Non-pigmented ciliary epithelial cell (primary cell): ENCODE measurements at places on chromosomes 12 and 14.
A peak's percentile ranks its signal among the peaks of the same experiment; 100 is the strongest.

GRCh38 chr14:69133206-69134125 is 19.5 kb downstream of the DCAF5 start:
- peak; percentile 53 for DNase-seq

GRCh38 chr12:76506149-76506548 is 53.4 kb downstream of the OSBPL8 start:
- DNase-seq, result no peak

- no peak for DNase-seq
These were observed 324 bp downstream of the POLE start for GRCh38 chr12:132686825-132687210.

DNA sequence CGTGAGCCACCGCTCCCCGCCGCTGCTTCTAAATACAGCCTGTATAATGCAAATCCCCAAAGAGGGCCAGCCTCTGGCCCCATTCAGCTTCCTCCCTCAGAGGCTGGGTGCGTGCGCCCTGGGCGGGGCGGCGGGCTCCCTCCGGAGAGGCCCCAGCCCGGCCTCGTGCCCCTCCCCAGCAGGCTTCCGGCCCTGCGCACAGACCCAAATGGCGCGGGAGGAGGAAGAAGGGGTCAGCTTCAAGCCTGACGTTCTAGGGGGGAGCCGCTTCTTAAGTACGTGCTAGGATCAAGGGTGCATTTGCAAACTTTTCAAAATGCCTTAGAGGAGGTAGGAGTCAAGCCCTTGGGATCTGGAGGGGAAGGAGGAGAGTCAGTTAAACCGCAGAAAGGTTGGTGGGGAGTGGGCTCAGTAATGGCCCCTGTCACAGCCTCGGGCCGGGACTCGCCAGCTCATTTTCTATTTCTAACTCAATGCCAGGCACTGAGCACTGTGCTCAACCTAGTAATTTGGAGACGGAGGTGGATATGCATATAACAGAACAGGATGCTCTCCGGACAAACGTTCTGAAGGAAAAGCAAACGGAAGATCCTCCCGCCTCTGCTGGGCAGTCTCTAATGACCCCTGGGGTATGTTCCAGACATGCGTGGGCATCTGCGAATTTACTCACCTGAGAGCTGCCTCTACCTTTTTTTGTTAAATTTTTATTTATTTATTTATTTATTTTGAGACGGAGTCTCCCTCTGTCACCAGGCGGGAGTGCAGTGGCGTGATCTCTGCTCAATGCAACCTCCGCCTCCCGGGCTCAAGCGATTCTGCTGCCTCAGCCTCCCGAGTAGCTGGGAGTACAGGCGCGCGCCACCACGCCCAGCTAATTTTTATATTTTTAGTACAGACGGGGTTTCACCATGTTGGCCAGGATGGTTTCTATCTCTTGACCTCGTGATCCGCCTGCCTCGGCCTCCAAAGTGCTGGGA is 32.3 kb downstream of the NINJ2 start:
- DNase-seq, result no peak

- no peak for DNase-seq
These were observed 17.9 kb downstream of the WASHC3 start for GRCh38 chr12:102043928-102044327.

- no peak for DNase-seq
These were observed 578.7 kb upstream of the SEL1L start for GRCh38 chr14:82112210-82112839.

- DNase-seq, result no peak
These were observed 27.2 kb upstream of the GPR132 start for GRCh38 chr14:105092171-105093037.

DNA sequence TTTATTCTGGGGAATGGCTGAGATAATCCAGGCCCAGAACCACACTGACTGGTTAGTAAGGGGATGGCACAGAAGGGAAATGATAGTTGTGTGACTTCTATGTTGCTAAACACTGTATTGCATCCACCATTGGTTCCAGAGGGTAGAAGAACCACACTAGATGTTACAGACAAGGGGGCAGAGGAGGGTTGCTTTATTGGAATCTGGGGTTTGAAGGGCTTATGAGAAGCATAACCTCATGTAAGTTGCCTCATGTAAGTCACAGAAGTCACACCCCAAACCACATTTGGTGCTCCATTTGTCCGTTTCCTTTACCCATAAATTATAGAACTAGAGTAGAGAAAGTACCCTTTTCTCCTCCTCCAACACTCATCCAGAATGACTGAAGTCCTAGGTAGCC is 5.5 kb upstream of the PSMA6 start:
- DNase-seq, result no peak

GRCh38 chr12:118633071-118633470 is 256.7 kb downstream of the SUDS3 start:
- DNase-seq, result no peak

- no peak for DNase-seq
These were observed 51.1 kb upstream of the SLC8A3 start for GRCh38 chr14:70239802-70240201.

DNA sequence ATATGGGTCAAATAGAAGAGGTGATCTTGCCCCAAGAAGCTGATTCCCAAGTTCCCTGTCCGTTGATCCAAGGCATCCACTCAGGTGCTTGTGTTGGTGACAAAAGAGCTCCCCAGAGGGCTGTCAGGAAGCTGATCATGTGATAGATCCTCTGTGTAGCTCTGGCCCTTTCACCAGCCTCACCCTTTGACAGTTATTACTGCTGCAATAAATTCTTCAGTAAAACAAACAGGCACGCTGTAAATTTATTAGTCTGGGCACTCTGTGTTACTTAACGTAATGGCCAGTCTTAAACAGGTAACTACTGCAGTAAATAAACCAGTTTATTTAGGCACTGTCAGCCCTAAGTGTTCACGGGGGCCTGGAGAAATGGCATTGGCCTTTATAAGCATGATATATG is 473.9 kb downstream of the BCL11B start:
- DNase-seq, result no peak

GRCh38 chr12:105723494-105723893 is 393.0 kb downstream of the C12orf75 start:
- DNase-seq, result no peak
